ENCODE measurements at places on chromosomes 16 and 17.

GRCh38 chr16:4976611-4977145, 18.5 kb downstream of the SEC14L5 start:
- DNase-seq, result no peak

GRCh38 chr16:89096768-89097391, 3.2 kb downstream of the ACSF3 start:
- no peak for DNase-seq

DNA sequence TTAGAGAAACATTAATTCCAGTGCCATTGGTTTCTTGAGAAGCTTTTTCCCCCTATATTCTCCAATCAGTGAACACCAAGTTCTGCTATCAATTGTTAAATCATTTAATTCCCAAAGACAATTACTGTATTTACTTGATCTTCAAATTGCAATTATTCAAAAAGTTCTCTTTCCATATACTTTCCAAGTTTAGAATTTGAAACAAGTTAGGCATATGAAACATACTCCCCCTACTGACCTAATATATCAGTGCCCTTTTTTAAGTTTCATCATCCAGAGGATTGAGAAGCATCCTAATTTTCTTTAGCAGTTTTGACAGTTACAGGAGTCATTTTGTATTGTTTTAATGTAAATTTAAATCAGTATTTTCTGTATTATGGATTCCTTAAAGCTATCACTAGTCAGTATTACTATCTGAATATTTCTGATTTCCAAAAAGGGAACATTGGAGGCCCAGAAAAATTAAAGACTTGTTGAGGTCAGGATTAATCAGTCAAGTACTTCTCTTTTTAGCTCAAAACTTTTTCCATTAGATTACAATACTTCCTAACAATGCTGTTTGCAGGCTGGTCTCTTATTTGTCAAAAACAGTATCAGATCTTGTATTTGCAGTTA, 16.3 kb downstream of the MEIOC start:
- no peak for DNase-seq

- DNase-seq, result no peak
Measured at GRCh38 chr17:70110443-70110880, 35.4 kb downstream of the KCNJ16 start.

DNA sequence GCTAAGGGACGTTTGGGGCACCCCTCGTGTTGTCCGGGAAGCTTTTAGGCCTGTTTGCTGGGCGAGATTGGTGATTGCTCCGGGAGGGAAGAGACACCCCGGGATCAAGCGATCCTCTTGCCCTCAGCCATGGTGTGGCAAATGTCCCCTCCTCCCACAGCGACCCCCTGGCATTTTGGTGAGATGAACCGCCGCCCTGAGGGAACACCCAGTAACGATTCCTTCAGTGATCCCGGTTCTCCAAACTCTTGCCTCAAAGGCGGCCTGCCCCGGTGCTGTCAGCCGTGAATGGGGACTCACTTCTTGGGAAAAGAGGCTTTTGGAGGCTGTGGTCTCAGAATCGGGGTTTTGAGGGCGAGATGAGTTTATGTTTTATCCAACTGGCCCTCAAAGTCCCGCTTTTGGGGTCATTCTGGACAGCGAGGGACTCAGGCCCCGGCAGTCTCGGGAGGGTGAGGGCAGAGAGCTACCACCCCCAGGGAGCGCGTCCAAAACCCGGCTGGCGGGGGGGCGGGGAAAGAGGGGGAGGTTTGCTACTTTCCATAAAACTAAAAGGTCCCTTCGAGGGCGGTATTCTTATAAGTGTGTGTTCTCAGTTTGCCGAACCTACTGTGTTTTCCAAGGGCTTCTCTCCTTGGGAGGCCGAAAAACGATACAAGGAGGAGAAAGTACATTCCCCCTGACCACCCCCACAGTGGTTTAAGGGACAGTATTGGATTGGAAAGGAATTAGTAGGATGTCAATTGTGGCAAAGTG, 232.7 kb downstream of the MRTFB start:
- peak; percentile 37 for DNase-seq

DNA sequence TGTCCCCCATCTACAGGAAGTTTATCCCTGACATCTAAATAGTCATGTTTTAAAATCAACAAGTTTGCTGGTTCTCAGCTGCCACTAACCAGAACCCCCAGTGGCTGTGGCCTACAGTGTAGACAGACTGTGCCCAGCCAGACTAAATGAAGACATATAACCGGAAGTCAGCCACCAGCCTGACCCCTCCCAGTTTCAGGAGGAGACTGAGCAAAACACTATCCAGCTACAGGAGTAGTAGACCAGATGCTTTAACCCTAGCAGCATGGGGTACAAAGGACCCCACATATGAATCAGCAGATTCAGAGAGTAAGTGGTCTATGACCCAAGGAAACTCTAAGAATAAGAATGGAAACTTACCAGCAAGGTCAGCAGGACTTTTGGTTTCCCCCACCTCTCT, 83.4 kb downstream of the HIC1 start:
- DNase-seq, result no peak

GRCh38 chr16:7820816-7821215, 488.2 kb downstream of the RBFOX1 start:
- DNase-seq, result no peak

Measured in H54 (cell line).